ENCODE measurements at places on chromosomes 1 and 21.

- DNase-seq, result no peak
These were observed 190.2 kb downstream of the CAMTA1 start for GRCh38 chr1:6975331-6976043.

- no peak for DNase-seq
These were observed 553.9 kb downstream of the DPYD start for GRCh38 chr1:97366984-97367383.

GRCh38 chr1:43431676-43432075 is 22.1 kb downstream of the HYI start:
- DNase-seq, result no peak

- no peak for DNase-seq
These were observed 24.1 kb downstream of the SHISA4 start for GRCh38 chr1:201912832-201913231.

DNA sequence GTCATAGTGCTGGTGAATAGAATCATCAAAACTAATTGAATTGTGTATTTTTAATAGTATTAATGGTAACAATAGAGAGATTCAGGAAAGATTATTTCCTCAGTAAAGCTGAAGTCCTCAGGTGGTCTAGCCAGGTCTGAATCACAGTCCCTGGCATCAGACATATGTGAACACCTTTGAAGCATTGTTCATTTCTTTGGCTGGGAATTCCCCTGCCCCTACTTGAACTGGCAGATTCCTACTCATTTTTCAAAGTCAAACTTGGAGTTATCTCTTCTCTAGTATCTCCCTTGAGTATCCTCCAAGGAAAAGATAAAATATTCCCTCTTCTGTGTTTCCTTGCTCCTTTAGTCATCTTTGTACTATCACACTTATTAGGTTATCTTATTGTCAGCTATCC is 759.8 kb downstream of the ADGRL2 start:
- DNase-seq, result no peak

GRCh38 chr1:18807334-18808063 is 52.0 kb downstream of the TAS1R2 start:
- no peak for DNase-seq

GRCh38 chr1:114009393-114009792 is 30.1 kb downstream of the OLFML3 start:
- no peak for DNase-seq

DNA sequence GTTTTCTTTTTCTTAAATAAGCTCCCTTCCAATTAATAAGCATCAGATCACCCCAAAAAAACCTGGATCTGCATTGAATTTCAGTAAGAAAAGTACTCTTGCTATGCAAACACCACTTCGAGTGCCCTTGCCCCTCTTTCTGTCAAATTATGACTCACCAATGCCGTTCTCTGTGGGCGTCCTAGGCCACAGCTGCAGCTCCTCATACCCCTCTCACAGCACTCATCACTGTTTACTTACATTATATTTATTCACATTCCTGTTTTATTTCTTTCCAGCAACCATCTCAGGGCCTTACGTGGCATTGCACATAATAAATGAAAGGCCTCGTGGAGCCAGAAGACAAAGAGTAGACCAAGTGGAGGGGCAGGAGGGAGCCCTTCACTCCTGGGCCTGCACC is 99.1 kb upstream of the CTTNBP2NL start:
- no peak for DNase-seq

DNA sequence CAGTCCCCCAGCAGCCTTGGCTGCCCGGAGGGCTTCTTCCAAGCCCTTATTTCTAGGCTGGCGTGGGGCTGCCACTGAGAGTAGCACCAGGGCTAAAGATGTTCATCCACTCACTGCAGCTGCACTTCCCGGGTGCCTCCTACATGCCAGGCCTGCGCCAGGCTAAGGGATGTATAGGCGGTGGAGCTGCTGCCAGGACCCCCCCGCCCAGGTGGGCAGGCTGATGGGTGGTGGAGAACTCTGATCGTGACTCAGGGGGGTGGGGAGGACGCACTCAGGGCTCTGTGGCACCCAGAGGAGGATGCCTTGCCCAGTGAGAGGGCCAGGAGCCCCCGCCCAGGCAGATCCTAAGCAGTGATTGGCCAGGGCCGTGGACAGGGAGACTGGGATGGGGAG is 34.1 kb downstream of the CFAP74 start:
- DNase-seq, result no peak

- DNase-seq, result no peak
These were observed 6.2 kb downstream of the ARHGEF16 start for GRCh38 chr1:3460672-3461131.

DNA sequence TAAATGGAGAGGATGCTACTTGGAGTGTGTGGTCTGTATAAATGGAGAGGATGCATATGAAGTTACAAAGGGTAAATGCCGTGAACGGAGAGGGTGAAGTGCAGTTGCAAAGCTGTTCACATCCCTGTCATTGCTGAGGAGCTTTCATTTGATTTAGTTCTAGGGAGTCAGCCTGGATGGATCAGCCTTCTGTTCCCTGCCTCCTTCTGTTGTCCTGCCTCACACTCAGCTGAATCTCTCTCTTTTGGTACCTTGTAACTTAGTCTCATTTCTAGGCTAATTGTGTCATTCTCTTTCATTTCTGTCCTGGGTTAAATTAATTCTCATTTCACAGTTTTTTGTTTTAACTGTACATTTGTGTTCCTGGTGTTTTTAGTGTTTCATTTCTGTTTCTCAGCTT is 133.2 kb upstream of the COL6A1 start:
- DNase-seq, result no peak

- no peak for DNase-seq
These were observed 1.7 kb downstream of the CC2D1B start for GRCh38 chr1:52364235-52364839.

DNA sequence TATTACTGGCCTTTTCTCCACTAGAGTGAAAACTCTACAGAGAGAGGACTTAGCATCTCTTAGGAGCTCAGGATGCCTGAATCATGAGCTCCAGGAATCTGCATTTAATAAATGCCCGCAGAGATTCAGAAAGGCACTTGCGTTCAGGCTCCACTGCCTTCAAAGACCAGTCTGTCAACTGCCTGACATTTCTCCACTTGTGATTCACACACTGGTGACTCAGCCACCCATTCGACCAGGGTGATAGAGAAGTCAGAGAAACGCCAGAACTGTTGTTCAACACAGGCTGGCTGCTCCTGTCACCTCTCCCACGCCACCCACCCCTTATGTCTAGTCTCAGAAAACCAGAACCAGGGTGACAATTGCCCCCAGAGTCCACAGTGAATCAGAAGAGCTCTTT is 26.9 kb upstream of the LBR start:
- no peak for DNase-seq

- DNase-seq, result no peak
These were observed 135.0 kb upstream of the COL6A1 start for GRCh38 chr21:45846373-45847160.

DNA sequence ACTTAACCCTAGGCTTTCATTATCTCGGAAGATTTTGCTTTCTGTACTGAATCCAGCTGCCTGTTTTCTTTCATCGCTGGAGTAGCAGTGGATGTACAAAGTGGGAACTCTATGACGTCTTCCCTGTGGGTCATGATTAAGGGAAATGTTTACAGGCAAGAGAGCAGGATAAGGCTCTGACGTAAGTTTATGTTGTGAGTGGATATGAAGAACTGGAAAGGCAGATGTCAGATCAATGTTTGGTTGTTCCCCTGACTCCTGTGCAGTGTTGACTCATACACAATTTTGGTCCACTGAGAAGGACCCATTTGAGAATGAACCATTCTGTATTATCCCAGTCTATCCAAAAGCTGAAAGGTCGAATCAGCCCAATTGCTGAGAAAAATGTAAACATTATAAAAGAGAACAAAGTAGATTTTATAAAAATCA is 292.4 kb downstream of the GRIK1 start:
- DNase-seq, result no peak

- no peak for DNase-seq
These were observed 67.4 kb upstream of the F3 start for GRCh38 chr1:94608852-94609530.

GRCh38 chr1:155123801-155124200 is 3.9 kb upstream of the EFNA1 start:
- DNase-seq, result no peak

- no peak for DNase-seq
These were observed 18.2 kb downstream of the TRPM2 start for GRCh38 chr21:44371596-44371995.

DNA sequence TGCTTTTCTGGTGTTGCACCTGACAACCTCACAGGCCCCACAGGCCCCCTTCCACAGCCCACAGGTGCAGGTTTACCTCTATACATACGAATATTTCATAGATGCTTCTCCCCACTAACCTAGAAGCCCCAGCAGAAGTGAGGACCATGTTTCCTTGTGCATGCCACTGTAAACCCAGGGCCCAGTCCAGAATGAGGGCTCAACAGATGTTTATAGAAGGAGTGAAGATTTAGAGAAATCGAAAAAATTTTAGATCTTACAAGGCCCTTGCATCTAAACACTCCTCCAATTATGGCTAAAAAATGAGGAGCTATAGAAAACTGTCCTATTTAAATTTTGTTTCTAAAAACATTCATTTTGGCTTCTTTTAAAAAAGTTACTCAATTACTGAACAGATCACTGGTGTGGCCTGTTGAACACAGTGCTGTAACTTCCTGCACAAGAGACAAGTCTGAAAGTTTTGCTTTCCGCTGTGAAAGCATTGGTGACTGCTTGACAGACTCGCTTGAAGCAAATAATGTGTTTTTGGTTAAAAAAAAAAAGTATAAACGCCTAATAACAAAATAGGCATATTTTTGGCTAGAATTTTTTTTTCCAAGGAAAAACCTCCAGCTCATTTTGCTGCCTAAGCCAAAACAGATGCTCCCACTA is 1.2 kb downstream of the ABCB10 start:
- DNase-seq, result peak; percentile 35

GRCh38 chr1:19337289-19337688 is 25.2 kb downstream of the SLC66A1 start:
- DNase-seq, result no peak

- DNase-seq, result no peak
These were observed 30.3 kb downstream of the CEP350 start for GRCh38 chr1:179984942-179985341.

DNA sequence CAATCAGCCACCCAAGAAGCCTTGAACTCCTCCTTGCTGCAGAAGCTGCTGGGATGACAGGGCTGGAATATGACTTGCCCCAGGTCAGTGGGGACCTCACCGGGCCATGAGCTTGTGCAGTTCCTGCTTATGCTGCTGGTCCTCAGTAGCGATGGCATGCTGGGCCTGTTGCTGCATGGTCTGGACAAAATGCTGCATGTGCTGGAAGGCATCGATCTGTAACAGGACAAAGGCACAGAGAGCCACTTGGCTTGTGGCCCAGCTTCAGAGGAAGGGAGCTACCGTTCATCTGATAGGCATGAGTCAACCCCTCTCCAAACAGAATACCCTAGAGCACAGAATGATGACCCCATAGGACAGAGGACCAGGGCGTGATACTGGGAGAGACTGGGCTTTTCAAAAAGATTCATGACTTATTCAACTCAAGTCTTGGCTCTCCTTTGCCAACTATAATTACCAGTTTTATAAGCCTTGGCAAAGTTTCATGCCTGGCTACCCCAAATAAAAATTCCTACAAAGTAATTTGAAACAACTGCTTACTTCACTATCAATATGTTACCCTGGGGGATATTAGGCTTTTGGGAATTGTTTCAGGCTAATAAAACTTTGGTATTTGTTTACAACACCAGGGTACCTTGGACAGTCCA is 34.7 kb upstream of the EXOSC10 start:
- DNase-seq, result no peak

DNA sequence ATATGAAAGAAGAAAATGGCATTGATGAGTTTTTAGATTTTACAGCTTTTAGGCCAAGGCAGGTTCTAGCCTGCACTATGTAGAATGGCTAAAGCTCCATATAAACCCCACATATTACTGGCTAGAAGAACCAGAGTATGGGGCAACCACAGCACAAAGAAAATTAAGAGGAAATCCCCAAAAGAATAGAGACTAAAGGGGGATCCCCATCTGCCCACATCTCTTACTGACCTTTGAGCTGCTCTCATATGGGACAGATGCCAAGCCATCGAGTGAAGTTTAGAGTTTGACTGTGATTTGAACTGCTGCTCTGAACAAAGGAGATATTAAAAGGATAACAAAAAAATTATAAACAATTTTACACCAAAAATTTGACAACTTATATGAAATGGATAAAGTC is 102.2 kb upstream of the HAO2 start:
- DNase-seq, result no peak

DNA sequence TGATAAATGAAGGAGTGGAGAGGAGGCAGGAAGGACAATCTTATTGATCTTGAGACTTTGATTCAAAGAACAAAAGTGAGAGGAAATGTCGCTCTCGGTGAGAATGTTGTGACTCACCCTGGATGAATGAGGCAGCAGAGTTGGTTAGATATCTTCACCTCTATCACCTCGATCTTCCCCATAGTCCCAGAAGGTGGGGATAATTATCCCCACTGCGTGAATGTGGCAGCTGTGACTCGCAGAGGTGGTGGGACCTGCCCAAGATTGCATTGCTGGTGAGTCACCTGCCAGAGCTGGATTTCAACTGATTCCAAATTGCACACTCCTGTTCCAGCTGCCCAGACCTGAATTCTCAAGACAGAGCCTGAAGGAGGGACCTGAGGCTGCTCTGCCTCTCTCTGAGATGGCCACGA is 105.0 kb downstream of the MATN1 start:
- DNase-seq, result no peak

GRCh38 chr1:211330282-211330936 is 3.8 kb downstream of the TRAF5 start:
- DNase-seq, result no peak

- no peak for DNase-seq
These were observed 4.2 kb downstream of the RAP1GAP start for GRCh38 chr1:21664806-21665588.

DNA sequence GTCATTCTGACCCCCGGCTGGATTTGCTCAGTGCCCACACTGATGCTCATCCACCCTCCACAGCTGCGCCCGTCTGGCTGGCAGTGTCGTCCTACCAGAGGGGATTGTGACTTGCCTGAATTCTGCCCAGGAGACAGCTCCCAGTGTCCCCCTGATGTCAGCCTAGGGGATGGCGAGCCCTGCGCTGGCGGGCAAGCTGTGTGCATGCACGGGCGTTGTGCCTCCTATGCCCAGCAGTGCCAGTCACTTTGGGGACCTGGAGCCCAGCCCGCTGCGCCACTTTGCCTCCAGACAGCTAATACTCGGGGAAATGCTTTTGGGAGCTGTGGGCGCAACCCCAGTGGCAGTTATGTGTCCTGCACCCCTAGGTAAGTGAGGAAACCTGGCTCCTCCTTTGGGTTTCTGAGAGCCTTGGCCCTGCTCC is 5.7 kb upstream of the EFNA4 start:
- DNase-seq, result no peak

- no peak for DNase-seq
These were observed 10.7 kb upstream of the HUNK start for GRCh38 chr21:31862078-31862477.

All from B cell (primary cell).